Chondrocyte (in vitro differentiated cells): ENCODE measurements at places on chromosomes 2 and 18.

DNA sequence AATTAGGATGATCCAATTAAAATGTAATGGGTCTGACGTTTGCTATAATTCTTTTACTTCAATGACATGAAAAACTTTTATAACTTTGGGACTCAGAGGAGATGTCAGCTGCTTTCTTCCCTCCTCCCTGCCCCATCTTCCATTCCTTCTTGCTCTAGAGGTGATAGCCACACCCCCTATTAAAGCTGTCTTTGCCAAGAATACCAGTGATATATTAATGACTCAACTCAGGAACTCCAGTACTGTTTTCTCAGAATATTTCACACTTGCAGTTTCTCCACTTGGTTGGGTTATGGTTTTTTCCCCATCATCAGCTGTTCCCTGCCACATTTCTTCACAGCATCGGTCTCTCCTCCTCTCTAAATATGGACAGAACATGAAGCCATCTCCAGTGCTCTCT, 184.0 kb downstream of the KCNE4 start:
- DNase-seq: no peak

- DNase-seq: no peak
These were observed 31.8 kb downstream of the STRADB start for GRCh38 chr2:201483342-201483741.

DNA sequence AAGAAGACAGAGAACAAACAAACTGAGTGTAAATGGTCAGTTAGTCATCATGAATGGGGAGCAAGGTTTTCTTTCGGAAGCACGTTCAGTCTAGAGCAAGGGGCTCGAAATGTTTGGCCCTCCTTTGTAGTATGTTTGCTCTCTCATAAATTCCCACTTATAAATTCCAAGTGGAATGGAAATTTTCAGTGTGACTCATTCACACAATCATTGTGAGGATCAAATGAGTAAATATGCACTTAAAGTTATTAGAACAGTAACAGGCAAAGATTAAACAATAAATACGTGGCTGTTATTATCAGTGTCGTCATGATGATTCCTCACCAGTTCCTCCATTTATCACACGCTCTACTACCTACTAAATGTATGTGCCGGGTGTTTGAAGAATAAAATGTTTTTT, 10.5 kb downstream of the CNGA3 start:
- no peak for DNase-seq

DNA sequence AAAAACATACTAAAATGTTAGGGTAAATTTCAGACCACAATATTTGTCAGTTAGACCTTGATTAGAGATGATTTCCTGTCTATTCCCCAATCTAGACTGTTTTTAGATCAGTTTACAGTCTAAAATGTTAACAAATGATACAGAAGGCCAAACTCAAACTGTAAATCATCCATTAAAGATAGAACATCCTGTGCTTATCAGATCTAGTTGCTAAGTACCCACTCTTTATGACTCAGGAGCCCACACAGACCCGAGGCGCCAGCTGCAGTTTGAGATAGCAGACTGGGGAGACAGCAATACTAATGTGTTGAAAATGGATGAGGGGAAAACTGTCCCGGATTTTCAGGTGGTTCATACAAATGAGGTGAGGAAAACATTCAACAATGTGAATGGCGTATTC, 113.3 kb downstream of the SCG2 start:
- no peak for DNase-seq
